Omental fat pad (tissue), 4 donors: ENCODE measurements at places on chromosomes 1 and 21.
A peak's percentile ranks its signal among the peaks of the same experiment; 100 is the strongest.

- DNase-seq = no peak
These were observed 37.5 kb downstream of the IGSF21 start for GRCh38 chr1:18144916-18145647.

DNA sequence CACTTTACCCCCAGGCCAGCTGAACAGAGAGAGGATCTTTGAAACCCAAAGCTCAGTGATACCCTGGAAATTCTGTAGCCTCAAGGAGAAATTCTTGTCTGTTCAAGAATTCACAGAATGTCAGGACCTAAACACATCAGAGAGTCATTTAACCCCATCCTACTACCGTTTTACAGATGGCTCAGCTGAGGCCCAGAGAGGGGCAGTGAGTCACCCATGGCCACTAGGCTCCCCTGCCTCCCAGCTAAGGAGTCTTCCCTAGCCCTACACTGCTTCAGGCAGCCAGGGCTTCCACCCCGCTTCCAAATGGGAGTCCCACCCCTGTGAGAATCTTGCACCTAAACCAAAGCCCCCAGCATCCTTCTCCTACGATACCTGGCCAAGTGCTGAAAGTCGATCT, 28.3 kb downstream of the VWA5B1 start:
- no peak for DNase-seq

DNA sequence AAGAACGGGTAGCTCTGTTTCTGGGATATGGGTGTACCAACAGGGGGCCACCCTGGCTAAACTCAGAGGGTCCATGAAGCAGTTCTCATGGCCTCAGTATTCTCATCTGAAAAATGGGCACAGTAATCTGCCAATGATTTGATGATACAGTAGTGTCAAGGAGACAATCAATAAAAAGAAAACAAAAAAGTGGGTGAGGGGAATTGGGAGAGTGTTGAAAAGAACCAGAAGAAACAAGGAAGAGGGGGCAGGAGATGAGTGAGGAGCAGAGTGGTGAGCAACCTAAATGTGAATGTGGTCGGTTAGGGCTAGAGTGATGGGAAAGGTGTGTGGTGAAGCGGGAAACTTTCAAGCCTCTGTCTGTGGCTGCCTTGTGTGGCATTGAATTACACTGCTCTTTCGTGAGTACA, 2.0 kb downstream of the SLAMF7 start:
- no peak for DNase-seq

DNA sequence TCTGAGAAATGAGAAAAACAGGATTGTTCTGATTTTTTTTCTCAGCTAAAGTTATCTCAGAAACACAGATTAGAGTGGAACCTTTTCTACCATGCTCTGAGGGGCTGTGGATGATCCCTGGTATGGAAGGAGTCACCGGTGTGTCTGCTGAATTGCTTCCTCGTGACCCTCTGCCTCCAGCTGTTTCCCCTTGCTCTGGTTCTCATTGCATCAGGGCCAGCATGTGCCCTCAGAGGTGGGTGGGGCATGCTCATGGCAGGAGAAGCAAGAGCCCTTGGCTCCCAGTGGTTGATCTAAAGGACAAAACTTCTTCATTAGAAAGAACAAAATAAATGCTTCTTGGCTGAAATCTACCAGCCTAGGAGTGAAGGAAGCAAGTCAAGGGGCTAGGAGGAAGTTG, 183.2 kb upstream of the HMCN1 start:
- no peak for DNase-seq

- DNase-seq = no peak
These were observed 147.9 kb upstream of the RGS18 start for GRCh38 chr1:192010406-192010805.

DNA sequence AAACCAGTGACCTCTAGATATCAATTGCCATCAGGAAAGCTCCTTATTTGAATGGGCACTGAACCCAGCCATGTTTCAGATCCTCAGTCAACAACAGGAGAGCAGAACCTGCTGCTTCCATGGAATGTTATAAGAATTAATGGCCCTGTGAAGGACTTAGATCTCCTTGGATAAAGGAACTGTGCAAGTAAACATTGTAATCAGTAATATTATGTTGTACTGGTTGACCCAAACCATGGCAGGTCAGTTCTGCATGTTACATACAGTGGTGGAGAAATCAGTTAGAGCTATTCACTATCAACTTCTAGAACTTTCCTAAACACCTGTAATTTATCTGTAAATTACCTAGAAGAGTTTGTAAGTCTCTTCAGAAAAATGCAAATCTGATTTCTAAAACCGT, 11.2 kb upstream of the CLDN8 start:
- DNase-seq = no peak

GRCh38 chr21:34970167-34970500, 79.0 kb downstream of the RUNX1 start:
- DNase-seq = no peak

- DNase-seq = no peak
These were observed 250.0 kb downstream of the FAF1 start for GRCh38 chr1:50710099-50710498.

DNA sequence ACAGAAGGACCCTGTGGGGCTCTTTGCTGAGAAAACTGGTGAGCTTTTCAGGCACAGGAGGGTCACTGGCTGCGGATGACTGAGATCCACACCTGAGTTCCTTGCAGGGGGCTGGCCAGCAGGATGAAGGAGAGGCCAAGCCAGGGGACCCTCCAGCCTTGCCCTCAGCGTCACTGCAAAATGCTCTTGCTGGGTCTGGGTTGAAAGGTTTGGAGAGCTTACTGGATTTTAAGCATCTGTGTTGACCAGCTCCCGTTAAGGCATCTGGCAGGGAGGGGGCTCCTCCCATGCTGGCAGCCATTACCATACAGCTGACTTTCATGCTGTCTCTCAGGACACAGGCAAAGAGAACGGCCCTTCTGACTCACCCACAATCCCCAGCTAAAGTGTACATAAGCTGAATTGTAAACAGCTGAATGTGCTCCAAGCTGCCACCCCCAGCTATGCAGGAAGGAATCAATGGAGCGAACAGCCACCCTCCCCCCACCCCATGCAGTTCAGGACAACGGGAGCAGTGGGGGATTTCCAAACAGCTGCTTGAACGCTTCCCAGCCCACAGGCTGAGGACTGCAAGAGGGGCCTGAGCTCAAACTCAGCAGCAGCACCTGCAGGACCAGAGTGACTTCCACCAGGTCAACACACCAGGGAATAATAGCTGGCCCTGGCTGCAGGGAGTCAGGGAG, 21.3 kb upstream of the A3GALT2 start:
- DNase-seq = peak; percentile 41

DNA sequence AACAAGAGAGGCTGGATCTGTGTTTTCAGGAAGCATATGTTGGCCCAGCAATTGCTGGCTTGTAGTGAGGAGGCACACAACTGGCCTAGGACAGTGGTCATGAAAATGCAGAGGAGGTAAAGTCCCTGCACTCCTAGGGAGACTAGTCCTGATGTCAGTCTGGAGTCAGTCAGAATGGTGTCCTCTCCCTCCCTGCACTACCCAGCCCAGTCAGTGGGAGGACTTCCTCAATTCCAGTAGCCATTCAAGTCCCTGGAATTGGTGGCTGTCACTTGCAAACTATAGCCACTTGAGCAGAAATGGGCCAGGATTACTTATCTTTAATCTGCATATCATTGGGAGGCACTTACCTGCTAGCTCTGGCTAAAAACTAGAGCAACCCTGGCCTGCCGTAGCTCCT, 18.6 kb downstream of the NDUFS5 start:
- DNase-seq = no peak

DNA sequence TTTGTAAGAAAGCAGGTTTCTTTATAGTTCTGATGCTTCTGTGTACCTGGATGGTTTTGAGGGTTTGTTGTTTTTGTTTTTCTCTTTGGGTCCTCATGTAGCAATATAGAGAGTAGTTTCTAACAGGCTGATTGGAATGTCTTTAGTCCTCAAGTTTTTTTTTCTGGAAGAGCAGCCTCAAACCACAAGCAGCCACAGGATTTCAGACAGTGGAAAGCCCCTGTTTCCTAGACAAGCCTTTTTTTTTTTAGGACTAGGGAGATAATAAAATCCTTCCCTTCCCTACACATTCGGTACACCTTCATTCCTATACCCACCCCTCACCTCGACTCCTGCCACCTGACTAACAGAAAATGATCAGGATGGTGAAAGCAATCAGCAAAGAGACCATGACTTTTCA, 47.6 kb downstream of the ACP6 start:
- DNase-seq = no peak
